ENCODE measurements at places on chromosomes 6 and 20.

- no peak for DNase-seq
These were observed 251.8 kb downstream of the TBC1D7 start for GRCh38 chr6:13076575-13076974.

- no peak for DNase-seq
These were observed 133.8 kb downstream of the BACH2 start for GRCh38 chr6:90162648-90163387.

DNA sequence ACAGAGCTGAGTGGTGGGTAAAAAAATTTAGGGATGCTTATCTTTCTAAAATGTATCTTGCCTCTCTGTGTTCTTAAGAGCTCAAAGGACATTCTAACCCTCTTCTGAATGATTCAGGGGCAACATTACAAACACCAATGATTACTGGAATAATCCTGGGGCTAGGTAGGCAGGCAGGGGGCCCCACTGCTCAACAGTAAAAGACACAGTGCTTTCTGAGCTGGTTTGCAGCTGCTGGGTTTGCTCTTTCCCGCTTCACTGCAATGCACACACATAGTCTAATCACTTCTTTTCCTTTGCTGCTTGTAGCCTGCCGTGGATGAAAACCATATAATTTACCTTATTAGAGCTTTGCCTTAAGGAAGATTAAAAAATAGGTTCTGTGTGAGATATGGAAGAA is 23.9 kb downstream of the CLDN20 start:
- DNase-seq = no peak

GRCh38 chr6:4513561-4513960 is 262.6 kb upstream of the CDYL start:
- no peak for DNase-seq

DNA sequence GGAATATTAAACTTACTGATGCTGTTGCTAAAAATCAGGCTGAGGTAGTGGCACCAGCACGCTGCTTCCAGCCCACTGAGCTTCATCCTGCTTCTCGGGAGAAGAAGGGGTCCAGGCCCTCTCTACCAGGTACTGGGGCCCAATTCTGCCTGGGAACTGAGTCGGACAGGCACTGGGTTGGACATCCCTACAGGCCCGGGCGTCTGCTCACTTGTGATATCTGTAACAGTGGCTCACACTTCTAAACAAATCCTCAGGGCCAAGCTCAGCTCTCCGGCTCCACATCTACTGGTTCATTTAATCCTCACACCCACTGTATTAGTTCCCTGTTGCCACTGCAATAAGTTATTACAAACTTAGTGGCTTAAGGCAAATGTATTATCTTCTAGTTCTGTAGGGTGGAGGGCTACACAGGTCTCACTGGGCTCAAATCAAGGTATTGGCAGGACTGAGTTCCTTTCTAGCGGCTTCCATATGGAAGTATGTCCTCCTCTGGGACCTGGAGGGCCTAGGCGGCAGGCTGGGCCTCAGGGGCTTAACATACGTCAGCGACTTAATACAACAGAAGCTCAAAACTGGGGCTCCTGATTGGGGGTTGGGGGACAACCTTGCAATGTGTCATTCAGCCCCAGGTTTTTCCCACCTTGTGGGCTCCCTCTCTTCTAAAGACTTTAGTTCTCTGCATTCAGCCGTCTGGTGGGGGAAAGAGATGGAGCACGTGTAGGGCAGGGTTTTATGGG is 1.6 kb upstream of the KCNK15 start:
- no peak for DNase-seq

- DNase-seq = no peak
These were observed 91.8 kb upstream of the LRFN2 start for GRCh38 chr6:40678941-40679340.

GRCh38 chr6:48315051-48315719 is 204.2 kb upstream of the PTCHD4 start:
- no peak for DNase-seq

DNA sequence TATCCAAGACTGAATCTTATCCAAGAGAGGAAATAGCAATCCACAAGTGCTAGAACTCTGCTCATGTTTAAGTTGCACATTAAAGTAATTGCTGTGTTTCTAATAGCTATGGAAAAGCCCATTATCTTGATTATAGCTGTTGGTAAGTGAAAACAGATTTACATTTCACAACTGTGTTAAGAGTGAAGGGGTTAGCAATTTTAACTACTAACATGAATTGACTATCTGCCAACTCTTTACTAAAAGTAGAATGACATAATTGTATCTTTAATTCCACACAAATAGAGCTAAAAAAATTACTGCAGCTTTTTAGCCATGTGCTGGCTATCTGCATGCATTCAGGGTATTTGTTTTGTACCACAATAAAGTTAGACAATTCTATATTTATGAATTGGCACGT is 277.9 kb upstream of the IRAK1BP1 start:
- peak; percentile 11 for DNase-seq

DNA sequence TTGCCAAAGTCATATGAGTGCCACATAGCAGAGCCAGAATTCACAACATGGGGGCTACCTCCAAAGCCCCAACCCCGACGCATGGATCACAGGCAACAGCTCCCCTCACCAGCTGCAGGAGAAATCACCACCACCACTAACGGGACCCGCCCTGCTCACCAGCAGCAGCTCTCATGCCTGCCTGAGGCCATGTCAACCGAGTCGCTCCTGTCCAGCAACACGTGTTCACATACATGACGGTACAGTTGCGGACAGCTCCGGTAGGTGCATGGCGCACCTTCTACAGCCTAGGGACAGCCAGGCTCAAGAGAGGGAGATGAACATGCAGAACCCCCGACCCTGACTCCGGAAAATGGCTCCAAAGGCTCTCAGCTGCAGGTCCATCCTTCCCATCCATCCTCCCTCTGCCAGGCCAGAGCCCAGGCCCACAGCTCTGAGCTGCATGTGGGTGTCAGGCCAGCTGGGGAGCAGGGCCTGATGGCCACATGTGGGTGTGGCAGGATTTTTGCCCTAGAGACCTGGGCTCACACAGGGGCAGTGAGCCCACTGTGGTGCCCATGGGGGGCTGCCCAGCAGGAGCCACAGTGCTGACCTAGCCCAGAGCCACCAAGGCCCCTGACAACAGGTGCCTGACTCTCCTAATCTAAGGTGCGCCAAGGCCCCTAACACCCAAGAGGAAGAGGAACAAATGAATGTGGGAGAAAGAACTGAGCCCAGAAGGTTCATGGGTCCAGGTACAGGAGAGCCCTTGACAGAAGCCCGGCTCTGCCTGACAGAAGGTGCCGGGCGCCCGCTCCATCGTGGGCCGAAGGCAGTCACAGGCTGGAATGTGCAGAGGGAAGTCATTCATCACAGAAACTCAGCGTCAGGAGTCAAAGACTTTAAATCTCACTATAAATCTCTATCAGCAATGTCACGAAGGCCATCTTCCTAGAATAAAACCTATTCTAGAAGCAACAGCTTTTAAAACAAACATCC is 10.5 kb downstream of the RPS6KA2 start:
- no peak for DNase-seq

DNA sequence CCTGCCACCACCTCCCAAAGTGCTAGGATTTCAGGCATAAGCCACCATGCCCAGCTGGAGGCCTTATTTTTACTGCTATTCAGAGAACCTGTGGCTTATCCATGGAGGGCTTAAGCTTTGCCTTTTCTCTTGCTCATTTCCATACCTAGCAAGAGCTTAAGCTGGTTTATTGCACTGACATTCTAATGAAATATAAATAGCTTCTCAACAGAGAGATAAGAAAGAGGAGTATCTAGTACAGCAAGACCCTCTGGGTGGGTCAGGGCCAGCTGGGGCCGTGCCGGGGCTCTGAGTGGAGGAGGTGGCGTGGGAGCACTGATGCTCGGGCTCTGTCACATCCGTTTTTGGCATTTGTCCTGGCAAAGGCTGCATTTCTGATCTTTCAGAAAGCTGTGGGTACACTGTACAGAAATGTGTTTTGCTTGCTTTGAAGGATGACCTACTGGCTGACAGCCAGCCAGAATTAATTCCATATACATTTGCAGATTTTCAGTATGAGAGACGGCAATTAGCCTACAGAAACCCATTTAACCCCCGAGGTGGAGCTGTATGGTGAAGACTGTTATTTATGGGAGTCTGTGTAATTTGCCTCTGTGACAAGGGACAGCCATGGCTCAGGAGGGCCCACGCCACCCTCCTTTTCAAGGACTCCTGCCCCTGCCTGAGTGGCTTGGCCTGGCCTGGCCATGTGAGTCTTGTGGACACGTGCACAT is 181.6 kb upstream of the AKAP12 start:
- no peak for DNase-seq

GRCh38 chr20:13799040-13799439 is 14.2 kb downstream of the NDUFAF5 start:
- no peak for DNase-seq

DNA sequence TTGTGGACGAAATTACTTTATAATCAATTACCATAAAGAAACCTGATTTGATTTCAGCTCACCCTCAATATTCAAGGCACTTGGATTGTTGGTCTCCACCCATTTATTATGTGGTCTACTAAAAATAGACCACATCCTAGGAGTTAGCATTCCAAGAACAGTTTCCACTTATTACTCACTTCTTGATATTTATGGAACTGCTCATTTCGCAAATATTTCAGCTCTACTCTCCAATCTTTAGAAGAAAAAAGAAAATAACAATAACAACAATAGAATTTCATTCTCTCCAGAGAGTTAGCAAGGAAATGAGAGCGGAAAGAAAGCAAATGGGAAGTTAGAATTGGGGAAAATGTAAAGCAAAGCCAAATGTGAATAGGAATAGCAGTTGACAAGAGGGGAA is 26.2 kb upstream of the HDAC2 start:
- peak; percentile 88 for DNase-seq

DNA sequence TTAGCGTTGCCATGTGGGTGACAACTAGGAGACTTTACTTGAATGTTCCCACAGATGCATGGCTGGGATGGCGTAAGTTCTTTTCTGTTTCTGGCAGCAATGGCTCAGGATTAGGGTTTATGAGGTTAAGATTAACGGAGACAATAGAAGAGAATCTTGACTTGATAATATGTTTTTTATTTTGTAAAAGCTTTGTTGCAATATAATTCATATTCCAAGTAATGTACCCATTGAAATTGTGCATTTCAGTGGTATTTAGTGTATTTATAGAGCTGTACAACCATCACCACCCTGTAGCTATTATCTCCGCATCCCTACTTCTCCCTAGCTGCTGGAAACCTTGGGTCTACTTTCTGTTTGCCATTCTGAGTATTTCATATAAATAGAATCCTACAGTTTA is 349.2 kb downstream of the UTRN start:
- DNase-seq = no peak

GRCh38 chr6:56507517-56507916 is 135.2 kb downstream of the DST start:
- DNase-seq = no peak

GRCh38 chr6:2478200-2478599 is 232.8 kb upstream of the GMDS start:
- peak; percentile 83 for DNase-seq

DNA sequence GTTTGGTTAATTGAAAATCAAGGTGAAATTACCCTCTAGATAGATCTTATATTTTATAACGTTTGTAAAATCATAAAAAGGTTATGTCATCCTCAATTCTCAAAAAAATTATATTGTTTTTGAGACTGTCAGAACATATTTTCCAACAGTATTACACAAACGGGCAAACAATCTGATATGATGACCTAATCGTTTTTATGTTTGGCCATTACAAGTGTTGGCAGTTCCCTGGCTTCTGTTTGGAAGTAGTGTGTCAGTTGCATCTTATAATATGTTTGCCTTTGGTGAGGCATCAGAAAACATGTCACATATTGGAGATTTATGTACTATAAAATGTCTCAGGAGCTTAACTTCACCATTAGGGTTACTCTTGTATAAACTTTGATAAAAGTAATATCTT is 308.1 kb upstream of the EPHA7 start:
- DNase-seq = no peak

DNA sequence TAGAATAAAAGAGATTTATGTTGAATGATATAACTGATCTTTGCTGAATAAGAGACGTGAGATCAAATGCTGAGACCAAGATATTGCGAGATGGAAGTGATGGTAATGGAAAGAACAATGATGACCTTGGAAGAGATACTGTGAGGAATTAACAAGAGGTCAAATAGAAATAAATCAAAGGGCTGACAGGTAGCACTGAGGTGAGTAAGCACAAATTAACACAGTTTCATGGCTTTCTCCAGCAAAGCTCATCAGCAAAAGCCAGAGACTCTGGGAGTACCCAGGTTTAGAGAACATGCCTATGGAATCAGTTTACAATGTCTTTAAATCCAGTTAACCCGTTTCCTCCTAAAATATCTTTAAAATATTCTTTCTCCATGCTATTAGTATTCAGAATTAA is 53.3 kb downstream of the POU3F2 start:
- DNase-seq = no peak

GRCh38 chr20:48295445-48295903 is 510.2 kb upstream of the SULF2 start:
- DNase-seq = peak; percentile 98

- no peak for DNase-seq
These were observed 390.2 kb upstream of the FLRT3 start for GRCh38 chr20:14727485-14728150.

DNA sequence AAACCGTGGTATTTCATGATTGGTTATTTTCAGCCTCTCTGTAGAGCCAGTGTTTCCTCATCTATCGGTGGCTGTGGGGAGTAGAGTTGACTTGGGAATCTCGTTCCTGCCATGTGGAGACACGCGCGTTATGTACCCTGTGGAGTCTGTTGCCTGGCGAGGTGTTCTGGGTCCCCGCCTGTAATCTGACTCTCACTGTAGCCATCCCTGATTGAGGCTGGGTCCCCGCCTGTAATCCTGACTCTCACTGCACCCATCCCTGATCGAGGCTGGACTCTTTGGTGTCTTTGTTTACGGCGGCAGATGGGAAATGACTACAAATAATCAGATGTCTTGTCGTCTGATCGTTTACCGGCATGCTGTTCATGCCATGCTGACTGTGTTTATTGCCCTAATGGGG is 153.9 kb downstream of the DTNBP1 start:
- peak; percentile 7 for DNase-seq

DNA sequence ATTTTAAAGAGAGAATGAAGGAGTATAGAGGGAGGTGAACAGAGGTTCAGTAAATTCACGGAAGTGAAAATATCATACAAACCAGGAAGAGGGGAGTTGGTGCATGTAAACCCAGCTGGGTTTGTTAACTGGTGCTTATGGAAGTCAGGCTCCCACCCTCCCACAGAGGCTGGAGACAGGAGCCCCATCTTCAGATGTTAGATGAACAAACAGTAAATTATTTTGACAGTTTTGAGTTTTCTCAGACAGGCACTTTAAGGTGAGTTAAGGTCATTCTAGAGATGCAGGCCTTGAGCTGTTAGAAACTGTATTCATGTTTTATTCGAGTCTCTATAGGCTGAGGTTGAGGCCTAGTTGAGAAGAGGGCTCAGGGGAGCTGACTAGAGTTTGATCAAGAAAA is 41.8 kb upstream of the FUCA2 start:
- DNase-seq = no peak

- no peak for DNase-seq
These were observed 44.0 kb downstream of the UST start for GRCh38 chr6:148790817-148791216.

GRCh38 chr6:17161076-17161475 is 59.2 kb downstream of the STMND1 start:
- DNase-seq = peak; percentile 62

DNA sequence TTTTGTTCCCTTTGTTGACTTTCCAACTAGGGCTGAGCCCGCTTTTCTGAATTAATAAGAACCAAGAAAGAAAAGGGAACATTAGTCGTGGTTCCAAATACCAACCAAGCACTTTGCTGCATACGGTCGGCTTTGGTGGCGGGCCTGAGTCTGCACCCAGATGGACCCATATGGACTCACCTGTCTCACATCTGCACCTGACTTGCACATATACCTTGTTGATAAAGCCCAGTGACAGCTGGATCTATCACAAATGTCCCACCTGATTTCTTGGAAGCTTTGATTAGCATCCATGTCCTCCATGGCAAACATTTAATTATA is 39.0 kb downstream of the TPD52L1 start:
- no peak for DNase-seq
